GM13976 (cell line): ENCODE measurements at places on chromosomes 13 and 19.

DNA sequence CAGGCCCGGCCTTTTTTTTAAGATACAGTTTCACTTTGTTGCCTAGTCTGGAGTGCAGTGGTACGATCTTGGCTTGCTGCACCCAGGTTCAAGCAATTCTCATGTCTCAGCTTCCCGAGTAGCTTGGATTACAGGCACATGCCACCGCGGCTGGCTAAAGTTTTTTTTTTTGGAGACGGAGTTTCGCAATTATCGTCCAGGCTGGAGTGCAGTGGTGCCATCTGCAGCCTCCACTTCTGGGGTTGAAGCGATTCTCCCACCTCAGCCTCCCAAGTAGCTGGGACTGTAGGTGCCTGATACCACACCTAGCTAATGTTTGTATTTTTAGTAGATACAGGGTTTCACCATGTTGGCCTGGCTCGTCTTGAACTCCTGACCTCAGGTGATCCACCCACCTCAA lies 4.9 kb upstream of the CARM1 start:
- no peak for DNase-seq

- no peak for DNase-seq
Measured at GRCh38 chr13:60969656-60970055, 446.0 kb downstream of the PCDH20 start.

- no peak for DNase-seq
Measured at GRCh38 chr13:31798189-31798588, 58.9 kb downstream of the RXFP2 start.

- DNase-seq, result no peak
Measured at GRCh38 chr19:54279406-54279962, 1.4 kb downstream of the LILRB2 start.

- no peak for DNase-seq
Measured at GRCh38 chr19:51772977-51773376, 12.0 kb downstream of the FPR2 start.

- DNase-seq, result no peak
Measured at GRCh38 chr19:29660835-29661234, 4.4 kb upstream of the PLEKHF1 start.

DNA sequence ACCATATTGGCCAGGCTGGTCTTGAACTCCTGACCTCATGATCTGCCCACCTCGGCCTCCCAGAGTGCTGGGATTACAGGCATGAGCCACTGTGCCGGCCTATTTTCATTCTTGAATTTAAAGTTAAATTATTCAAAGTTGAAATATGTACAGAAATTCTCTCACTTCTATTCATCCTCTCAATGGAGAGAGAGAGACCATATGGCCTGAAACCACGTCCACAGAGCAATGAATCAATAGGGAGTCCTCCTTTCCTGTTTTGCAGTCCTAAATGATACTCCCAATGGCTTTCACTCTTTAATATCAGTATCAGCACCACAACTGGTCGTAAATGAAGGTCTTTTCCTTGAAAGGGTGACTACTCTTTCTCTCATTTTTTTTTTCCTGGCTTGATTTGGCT lies 30.5 kb upstream of the KCTD4 start:
- DNase-seq, result no peak

DNA sequence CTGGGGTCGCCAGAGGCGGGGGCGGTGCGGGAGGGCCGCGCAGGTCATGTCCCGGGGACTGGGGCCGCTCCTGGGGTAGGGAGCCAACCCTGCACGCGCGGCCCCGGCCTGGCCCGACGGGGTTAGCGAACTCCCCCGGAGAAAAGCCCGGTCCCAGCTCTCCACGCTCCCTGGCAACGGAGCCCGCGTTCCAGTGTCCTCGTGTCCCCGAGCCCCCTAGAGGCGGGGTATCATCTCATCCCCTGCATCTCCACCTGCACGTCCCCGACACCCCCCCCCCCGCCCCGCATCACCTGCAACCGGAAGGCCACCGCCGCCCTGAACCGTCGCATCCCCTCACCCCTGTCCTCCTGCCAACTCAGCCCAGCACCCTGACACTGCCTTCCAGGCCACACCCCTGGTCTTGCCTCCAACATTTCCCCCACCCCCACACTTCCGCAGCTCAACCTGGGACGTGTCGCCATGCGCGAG lies 2.7 kb downstream of the WDR88 start:
- DNase-seq, result peak; percentile 80

GRCh38 chr19:16106121-16106520 lies 5.6 kb upstream of the RAB8A start:
- no peak for DNase-seq

DNA sequence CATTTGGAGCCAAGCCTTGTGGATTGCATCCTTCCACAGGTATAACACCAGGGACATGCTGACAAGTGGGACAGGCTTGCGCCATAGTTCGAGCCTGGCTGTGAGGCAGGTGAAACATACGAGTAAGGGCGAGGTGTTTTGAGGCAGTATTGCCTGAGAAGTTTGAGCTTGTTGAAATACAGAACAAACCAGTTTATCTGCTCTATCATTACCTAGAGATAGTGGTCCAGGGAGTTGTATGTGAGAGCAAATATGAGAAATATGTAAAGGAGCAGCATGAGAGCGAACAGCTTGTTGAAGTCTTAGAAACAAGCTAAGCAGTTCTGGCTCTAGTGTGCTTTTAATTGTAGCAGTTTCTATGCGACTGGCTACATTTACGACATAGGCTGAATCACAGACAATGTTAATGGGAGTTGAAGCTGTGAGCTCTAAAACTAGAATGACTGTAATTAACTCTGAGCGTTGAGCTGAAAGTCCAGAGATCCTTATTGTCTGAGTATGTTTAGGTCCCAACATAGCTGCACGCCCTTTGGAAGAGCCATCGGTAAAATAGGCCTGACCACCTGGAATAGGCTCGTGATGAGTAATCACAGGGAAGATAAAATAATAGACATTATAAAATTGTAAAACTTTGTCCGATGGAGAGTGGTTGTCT lies 8.2 kb downstream of the ZNF439 start:
- no peak for DNase-seq

GRCh38 chr13:79562557-79562956 lies 81.6 kb downstream of the NDFIP2 start:
- no peak for DNase-seq

GRCh38 chr19:14556662-14557188 lies 15.1 kb downstream of the NDUFB7 start:
- peak; percentile 94 for DNase-seq

GRCh38 chr19:27846944-27847343 lies 1366.0 kb downstream of the UQCRFS1 start:
- no peak for DNase-seq

DNA sequence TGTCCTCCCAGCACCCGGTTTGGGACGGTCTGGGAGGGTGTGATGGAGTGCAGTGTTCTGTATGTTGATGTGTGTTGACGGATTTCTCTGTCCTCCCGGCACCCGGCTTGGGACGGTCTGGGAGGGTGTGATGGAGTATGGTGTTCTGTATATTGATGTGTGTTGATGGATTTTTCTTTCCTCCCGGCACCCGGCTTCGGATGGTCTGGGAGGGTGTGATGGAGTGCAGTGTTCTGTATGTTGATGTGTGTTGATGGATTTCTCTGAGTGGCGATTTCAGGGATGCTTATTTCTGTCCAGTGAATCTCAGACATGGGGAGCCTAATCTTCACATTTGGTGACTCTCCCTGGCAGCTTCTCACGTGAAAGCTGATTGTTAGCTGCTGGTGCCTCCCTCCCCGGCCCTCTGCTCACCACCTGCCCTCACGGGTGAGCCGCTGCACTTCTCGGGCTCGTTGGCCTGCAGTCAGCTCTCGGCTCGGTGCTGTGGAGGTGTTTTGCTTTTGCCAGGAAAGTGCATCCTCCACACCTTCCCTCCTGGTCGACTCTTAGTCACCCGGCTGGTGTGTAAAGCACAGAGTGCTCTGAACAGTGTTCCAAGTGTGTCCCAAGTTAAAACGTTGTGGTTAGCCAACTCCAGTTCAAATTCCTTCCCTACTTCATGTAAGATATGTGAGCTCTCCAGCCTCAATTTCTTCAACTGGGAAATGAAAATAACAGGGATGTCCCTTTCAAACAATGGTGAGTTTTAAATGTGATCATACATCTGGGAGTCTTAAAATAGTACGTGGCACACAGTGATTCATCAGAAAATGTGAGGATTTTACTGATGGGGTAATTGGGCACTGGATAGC lies 54.6 kb downstream of the ATP11A start:
- DNase-seq, result no peak

- no peak for DNase-seq
Measured at GRCh38 chr19:7874076-7874896, at the start of gene PRR36. Gene PRR36, minus strand, starts transcription at chr19:7874390. Its CDS starts 701 bp downstream, at chr19:7873689.

- DNase-seq, result no peak
Measured at GRCh38 chr13:47213047-47213446, 316.2 kb upstream of the HTR2A start.

- peak; percentile 87 for DNase-seq
Measured at GRCh38 chr13:113724780-113725315, 34.2 kb upstream of the TMEM255B start.

DNA sequence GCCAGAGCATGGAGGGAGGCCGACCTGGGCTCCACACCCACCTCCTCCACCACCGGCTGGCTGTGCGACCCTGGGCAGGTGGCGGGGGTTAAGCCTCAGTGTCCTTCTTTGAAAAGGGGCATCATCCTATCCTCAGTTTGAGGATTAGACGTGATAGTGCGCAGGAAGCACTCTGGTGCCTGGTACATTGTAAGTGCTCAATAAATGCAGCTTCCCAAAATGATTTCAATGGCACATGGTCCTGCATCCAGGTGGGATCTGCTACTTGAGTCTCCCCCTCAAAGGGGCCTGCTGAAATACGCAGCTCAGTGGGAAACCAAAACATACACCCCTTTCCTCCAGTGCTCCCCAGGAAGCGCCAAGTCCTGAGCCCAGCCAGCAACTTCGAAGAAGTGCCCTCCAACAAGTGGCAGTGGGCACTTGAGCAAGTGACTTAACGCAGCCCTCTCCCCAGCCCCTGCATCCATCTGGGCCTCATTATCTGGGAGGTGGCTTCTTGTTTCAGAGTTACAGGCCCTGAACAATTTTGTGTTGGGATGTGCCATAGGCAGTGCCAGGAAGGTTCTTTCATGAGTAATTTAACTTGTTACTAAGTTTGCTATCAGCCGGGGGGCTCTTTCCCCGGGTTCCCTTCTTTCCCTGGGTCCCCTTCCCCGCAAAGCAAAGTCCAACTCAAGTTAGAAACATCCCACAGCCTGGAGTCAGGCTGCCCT lies 17.9 kb downstream of the ACTN4 start:
- DNase-seq, result no peak

DNA sequence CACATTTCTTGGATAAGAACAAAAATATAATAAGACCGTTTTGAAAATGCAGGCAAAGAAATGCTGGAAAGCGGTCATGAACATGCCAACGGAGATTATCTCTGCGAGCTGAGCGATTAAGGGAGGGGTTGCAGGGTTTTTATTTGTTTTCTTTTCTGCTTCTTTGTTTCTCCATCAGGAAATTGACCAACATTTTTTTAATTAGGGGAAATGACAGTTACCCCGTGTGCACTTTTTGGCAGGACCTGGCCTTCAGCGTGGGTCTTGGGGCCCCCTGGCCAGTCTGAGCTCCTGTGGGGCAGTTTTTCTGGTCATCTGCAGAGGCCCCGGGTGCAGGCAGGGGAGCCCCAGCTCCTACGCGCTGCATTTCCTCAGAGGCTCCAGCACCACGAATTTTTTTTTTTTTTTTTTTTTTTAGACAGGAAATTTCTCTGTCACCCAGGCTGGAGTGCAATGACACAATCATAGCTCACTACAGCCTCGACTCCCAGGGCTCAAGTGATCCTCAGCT lies 31.3 kb upstream of the HOMER3 start:
- DNase-seq, result no peak

GRCh38 chr19:12789904-12790619 lies 1.2 kb upstream of the JUNB start:
- DNase-seq, result peak; percentile 95

DNA sequence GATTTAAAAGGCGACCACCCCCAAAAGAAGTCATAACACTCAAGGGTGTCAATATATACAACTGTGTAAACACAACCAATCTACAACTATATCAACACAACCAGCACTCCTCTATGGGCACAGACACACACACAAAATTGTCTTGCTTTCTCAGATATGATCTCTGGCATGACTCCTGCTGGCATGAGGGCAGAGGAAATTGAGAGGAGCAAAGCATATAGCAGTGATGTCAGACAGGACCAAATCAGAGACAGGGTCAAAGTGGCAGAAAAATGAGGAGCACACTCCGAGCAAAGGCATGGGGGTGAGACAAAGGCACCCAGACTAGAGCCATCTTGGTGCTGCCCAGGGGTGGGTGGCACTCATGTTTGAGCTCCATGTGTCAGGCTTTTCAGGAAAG lies 9.6 kb downstream of the IRGQ start:
- DNase-seq, result no peak

DNA sequence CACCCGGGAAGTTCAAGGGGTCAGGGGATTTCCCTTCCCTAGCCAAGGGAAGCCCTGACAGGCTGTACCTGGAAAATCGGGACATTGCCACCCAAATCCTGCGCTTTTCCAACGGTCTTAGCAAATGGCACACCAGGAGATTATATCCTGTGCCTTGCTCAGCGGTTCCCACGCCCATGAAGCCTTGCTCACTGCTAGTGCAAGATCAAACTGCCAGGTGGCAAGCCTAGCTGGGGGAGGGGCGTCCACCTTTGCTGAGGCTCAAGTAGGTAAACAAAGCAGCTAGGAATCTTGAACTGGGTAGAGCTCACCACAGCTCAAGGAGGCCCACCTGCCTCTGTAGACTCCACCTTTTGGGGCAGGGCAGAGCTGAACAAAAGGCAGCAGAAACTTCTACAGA lies 1794.5 kb downstream of the PCDH9 start:
- DNase-seq, result no peak

DNA sequence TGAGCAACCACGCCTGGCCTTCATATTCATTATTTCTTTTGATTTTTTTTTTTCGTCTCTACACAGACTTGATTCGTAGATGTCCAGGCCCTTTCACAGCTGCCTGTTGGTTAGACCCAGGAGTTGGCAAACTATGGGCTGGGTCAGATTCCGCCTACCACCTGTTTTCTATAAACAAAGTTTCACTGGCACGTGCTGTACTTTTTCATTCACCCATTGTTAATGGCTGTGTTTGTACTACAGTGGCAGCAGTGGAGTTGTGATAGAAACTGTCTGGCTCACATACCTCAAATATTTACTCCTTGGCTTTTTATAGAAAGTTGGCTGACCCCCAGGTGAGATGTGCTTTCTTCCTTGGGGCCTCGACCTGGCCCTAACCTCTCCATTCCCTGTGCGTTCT lies 72.9 kb upstream of the TEX29 start:
- DNase-seq, result no peak

DNA sequence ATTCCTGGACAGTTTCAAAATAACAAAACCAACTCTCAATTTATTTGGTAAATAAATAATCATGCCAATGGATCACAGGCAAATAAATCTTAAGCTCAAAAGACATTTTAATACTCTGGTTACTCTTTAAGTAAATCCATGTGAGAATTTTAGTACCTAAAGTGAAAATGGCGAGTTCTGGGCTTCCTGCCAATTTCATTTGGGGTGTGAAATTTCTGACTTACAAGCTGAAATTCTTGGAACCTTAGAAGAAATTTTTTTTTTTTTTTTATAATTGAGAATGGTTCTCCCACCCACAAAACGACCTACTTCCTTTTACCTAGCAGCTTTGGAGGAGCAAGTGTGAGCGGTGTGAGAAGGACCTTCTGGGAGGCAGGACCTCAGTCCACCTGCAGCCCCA lies 354.5 kb upstream of the NBEA start:
- no peak for DNase-seq
